Ascending aorta (tissue), 2 donors: ENCODE measurements at places on chromosomes 6 and 20. TPM values are rescaled to one million over a fixed set of nuclear protein-coding genes. Genes with fewer than 3 reads are reported as not detected.
A peak's percentile ranks its signal among the peaks of the same experiment; 100 is the strongest.

GRCh38 chr6:82971877-82972460, 93.7 kb downstream of the UBE3D start:
- no peak for DNase-seq

The MOCS1 gene
- total RNA-seq, result 45.4 TPM

DNA sequence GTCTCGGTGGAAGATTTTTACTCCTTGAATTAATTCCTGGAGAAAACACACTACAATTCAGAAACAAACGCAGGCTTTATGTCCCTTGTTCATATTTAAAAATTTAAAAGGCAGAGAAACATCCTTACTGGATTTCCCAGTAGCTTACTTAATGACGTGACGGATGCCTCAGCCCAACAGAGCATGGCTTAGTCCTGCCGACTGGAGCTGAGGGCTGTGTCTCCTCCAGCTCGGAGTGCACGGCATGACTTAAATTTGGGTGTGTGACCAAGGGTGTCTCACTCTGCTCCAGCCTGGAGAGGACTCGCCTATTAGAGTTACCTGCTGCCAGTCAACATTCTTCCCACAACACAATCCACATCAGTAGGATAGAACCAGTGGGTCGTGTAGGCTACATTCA, 107.1 kb downstream of the PSMB1 start:
- peak; percentile 34 for DNase-seq

The ZC2HC1B gene
- not detected for total RNA-seq

DNA sequence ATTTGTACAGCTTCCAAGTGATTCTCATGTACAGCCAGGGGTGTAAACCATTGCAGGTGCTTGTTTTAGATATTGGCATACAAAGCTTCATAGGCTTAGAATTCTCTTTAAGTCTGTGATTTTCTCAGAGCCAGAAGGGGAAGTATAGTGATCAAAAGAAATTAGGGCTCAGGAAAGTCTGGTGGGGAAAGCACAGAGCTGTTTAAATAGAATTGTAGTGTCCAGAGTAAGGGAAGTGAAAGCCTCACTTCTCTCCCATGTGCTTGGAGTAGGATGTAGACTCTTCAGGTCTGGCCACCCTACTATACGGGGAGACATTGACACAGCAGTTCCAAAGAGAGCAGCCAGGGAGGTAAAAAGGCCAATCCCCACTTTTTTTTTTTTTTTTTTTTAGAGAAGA, 10.4 kb downstream of the GCNT2 start:
- no peak for DNase-seq

The PTGIS gene
- 288 TPM for total RNA-seq

- DNase-seq, result no peak
These were observed 662.5 kb downstream of the CBLN4 start for GRCh38 chr20:55342822-55343221.

DNA sequence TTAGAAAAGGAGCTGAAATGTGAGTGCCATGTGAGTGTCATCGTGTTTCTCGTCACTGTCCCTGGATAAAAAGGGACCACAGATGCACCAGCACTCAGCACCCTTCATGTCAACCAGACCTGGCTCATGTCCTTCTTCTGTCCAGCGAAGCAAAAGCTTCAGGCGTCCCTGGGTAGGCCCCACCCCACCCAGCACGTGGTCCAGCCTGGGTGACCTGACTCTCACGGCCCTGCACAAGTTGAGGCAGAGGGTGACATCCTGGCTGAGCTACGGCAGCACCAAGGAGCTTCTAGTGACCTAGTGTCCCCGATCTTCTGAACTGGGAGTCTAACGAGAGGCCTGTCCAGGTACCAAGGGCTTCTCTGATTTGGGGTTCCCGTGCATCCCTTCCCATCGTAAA, 37.8 kb downstream of the PSMG4 start:
- no peak for DNase-seq

The C6orf163 gene
- not detected for total RNA-seq

- peak; percentile 43 for DNase-seq
These were observed 178.2 kb upstream of the CST7 start for GRCh38 chr20:24770628-24771541.

- DNase-seq, result no peak
These were observed 54.7 kb downstream of the MOCS1 start for GRCh38 chr6:39879535-39879934.

DNA sequence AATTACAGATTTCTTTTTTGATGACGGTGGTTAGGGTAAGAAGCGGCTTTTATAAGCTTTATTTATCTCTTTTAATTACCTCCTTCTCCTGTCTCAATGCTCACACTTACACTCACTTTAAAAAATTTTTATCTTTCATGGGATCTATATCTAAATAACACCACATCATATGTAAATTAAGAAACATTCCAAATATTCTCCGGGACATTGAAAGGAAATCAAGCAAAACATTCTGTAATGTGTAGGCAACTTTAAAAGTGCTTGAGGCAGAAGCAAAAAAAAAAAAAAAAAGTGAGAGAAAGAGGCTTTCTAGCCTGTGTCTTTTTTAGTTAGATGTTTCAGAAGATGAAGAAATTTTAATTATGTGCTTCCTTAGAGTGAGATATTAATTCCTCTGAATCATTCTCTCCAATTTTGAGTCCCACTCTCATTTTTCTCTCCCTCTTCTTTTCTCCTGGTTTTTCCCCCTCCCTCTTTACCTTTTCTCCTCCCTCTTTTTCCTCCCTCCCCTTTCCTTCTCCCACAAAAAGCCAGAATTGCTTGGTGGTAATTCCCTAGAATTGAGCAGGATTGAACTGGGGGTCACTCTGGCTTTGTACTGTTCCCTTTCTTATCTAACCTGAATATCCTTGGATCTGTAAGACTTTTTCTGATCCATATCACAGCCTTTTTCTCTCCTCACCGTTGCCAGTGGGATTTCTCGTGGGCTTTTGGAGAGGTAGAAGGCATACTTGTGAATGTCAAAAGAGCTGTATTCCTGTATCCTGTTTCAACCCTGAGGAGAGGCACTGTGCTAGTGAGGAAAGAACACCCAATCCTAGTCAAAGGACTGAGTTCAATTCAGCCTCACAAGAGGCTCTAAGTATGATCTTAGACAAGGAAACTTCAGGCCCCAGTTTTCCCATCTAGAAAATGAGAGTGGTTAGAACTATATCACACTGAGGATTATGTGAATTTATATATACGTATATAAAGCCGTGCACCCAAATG, 30.4 kb downstream of the KCNQ5 start:
- no peak for DNase-seq

GRCh38 chr6:100435299-100435698, 29.4 kb downstream of the SIM1 start:
- DNase-seq, result no peak

DNA sequence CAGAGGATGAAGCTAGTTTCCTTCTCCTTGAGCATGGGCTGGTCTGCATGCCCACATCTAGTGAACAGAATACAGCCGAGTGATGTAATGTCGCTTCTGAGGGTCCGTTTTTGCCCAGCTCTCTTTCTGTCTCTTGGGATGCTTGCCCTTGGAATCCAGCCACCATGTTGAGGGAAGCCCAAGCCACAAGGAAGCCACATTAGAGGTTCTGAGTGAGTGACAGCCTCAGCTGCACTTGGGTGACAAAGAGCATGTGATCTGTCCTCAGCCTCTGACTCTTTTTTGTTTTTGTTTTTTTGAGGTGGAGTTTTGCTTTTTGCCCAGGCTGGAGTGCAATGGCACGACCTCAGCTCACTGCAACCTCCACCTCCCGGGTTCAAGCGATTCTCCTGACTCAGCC, 100.6 kb upstream of the SALL4 start:
- DNase-seq, result no peak

- DNase-seq, result no peak
These were observed 50.4 kb downstream of the PDE7B start for GRCh38 chr6:135901774-135902524.

DNA sequence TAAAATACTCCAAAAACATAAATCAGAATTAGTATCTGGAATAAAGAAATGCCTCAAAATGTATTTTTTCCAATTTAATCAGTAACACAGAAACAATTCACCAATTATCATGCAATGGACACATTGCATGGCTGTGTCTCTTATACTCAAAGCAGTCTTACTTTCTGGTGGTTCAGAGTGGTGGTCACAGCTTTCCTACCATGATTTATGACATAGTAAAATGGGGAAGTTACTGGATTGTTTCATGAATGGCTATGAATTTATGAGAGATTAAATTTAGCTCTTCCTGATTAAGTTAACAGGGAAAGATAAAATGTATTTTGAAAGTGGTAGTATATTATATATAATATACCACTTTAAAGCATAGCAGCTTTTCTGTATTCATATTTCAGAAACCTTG, 331.5 kb upstream of the MAP3K7 start:
- no peak for DNase-seq

DNA sequence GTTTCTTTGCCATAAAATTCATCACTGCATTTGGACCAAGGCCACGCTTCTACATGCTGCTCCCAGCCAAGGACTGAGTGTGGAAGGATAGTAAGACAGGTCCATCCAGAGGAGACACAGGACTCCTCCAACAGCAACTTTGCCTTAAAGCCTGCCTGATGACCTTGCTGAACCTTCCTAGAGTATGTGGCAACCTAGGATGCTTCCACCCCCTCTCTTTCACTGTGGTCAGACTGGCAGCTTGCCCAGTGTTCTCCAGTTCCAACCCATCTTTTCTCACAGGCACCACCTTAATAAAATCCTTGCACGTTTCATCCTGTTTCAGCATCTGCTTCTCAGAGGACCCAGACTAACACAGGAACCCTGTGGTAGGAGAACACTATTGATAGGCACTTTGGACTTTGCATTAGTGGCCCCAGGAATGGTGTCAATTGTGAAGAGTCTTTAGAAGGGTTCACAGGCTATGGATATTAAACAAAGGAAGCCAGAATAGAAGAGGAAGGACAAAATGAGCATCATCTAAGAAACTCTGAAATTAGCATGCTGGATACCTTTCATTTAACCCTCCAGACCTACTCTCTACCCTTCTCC, 2.4 kb upstream of the PKHD1 start:
- DNase-seq, result no peak

GRCh38 chr6:96017070-96017359, 1.2 kb downstream of the FUT9 start:
- DNase-seq, result no peak

The GPLD1 gene
- 3.5 TPM for total RNA-seq

- DNase-seq, result no peak
These were observed 10.0 kb downstream of the PYGB start for GRCh38 chr20:25257756-25258475.

The CCN5 gene
- 377 TPM for total RNA-seq

- DNase-seq, result peak; percentile 41
These were observed 75.2 kb upstream of the PMEPA1 start for GRCh38 chr20:57785061-57785460.

DNA sequence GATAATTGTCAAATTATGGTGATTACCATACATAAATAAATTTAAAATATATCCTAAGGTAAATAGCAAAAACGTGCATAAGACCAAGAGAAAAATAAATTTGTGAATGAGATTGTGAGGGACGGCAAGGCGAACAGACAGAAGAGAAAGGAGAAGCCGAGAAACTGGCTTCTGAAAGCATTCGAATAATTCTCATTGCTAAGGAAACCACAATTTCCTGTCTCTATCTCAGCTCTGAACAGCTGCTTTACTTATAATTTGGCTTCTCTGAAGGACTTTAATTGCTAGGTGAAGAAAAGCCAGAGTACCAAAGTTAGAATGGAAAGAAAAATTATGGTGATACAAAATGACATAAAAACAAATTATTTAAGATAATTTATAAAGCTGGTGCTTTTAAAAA, 79.0 kb upstream of the RGS17 start:
- no peak for DNase-seq

The TFAP2C gene
- 4.9 TPM for total RNA-seq

DNA sequence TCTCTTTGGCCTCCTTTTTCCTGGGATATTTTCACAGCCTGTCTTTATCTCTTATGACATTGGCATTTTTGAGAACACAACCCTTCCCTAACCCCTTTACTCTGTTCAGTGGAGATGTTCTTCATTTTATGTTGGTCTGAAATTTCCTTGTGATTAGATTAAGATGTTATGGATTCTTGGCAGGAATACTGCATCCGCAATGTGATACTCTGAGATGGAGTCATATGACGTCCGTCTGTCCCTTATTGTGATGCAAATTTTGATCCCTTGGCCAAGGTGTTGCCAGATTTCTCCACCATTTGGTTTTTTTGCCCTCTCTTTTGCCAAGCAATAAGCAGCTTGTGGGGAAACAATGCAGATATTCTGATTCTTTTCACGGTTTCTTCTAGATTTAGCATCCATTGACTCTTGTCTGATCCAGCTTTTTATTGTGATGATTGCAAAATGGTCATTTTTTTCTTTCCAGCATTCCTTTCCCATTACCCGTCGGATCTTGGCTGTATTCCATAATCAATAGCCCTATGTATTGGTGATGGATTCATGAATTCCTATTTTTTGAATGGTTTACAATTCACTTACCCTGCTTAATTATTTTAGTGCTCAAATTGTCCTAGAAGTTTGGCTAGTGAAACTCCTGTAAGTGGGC, 85.1 kb downstream of the NCOA3 start:
- no peak for DNase-seq

The EDN1 gene
- 27.8 TPM for total RNA-seq

DNA sequence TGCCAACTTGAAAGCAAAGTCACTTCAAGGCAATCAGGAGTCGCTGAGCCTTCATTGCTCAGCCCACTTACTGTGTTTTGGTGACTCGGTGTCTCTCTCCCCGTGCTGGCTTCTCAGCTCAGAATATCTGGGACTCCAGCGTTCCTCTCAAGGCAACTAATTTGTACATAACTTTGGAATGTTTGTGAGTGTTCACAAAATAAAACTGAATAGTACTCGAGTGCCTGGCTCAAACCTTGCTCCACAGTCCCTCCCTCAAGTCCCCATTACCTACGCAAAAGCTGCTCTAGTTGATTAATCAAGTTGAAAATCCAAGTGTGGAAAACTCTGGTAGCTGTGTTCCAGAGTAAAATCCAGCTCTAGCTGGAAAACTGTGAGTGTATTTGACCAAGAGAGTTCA, 8.6 kb downstream of the IPCEF1 start:
- DNase-seq, result no peak

GRCh38 chr6:160766989-160767646, 65.1 kb downstream of the PLG start:
- no peak for DNase-seq

DNA sequence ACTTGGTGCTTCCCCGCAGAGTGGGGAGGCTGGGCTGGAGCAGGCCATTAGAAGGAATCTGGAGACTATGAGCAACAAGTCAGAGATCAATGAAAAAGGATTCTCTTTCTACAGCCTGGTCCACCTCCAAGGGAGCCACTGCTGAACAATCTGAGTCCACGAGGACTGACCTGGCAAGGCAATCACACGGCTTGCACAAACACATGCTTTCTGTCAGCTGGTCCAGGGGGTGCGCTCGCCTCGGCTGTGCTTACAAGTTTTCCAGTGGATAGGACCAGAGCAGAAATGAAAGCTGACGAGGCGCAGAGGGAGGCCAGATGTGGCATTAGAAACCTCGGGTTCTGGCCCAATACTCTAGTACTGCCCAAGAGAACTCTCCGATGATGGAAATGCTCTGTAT, 18.1 kb downstream of the KCNK5 start:
- DNase-seq, result no peak

The BMP2 gene
- total RNA-seq, result 31.1 TPM

- no peak for DNase-seq
These were observed 60.5 kb downstream of the CD164 start for GRCh38 chr6:109321752-109322151.

- DNase-seq, result no peak
These were observed 20.2 kb downstream of the GPR6 start for GRCh38 chr6:109998159-109998785.
